ENCODE measurements at places on chromosomes 12 and 14.

DNA sequence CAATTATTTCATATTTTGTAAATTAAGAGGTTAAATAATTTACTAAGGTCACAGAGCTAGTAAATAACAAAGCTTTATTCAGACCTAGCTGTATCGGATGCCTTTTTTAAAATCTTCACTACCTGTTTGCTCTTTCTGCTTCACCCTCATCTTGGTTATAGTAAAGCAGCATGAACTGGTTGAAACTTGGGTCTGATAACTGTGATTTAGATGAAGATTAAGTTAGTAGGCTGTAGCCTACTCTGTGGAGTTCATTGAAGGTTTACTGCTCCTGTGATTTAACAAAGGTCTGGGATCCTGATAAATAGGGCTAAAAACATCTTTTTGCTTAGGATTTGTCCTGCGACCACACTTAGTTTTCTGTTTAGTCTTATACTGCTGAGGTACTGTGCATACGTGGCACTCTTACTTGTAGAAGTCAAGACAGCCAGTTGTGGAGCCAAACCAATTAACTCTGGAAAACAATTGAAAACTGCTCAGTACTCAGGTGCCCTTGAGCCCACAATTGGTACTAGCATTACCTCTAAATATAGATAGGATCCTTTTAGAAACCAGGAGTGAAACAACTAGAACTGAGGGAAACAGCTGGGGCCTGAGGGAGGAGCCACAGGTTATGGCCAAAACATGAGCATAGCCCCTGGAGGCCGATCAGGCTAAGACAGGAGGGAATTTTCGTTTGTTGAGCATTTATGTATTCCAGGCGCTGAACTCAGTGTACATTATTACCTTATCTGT, 2.3 kb downstream of the SPATS2 start:
- DNase-seq: no peak

- no peak for DNase-seq
These were observed 382.3 kb downstream of the KCNH5 start for GRCh38 chr14:62662811-62663455.

DNA sequence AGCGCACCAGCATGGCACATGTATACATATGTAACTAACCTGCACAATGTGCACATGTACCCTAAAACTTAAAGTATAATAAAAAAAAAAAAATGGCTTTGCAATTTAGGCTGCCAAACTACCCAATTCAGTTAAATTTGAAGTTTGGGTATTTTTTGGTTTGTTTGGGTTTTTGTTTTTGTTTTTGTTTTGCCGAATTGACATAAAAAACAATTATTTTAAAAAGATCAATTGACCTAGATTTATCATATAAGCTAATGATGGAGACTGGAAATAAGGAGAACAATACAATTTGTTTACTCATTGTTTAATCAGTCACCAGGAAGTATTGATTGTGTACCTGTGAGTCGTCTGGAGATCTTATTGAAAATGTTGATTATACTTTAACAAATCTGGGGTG, 62.1 kb upstream of the GARIN2 start:
- DNase-seq: no peak

DNA sequence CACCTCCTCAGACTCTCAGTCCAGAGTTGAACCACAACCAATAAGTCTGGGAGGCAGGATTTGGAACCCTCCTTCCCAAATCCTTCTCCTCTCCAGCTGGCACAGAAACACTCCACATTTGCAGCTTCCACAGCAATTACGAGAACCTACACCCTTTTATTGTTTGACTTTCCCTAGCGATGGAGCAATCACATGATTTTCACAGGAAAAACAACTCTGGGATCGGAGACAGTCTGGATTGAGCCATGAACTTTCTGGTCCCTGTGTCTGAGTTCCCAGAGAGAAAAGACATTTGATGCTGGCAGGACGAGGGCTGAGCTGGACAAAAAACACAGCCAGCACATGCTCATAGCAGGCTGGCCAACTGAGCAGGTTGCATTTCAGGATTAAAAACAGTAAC, 49.0 kb upstream of the STON2 start:
- DNase-seq: no peak

DNA sequence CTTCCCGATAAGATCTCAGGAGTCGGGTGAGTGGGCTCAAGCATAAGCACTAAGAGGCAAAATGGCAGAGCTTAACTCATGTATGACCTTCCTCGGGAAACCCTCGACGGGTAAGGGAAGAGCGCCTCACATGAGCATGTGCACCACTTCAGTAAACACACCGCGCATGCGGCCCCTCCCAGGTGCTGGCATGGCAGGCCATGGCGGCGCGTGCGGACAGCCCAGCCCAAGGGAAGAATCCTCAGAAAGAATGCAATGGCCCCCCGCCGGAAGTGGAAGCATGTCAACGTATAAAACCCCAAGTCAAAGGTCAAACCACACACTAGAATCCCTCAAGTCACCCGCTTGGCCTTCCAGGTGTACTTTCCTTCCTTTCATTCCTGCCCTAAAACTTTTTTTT, 6.6 kb upstream of the TNFAIP2 start:
- no peak for DNase-seq

DNA sequence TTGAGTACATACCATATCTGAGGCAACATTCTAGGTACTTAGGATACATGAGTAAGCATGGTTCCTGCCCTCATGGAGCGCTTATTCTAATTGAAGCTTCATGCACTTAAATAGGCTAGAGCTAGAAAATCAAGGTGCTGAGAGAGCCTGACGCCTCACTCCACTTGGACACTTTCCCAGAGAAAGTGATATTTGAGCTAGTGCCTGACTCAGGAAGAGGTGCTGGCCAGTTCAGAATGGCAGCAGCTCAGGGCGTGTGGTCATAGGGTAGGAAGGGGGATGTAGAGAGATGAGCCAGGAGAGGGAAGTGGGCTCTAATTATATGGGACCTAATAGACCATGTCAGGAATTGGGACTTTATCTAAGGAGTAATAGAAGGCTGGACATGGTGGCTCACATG, 33.3 kb downstream of the TULP3 start:
- no peak for DNase-seq

GRCh38 chr12:49105504-49106084, 5.1 kb downstream of the LMBR1L start:
- DNase-seq: no peak
